ENCODE measurements at places on chromosomes 4 and X. TPM values are rescaled to one million over a fixed set of nuclear protein-coding genes. Genes with fewer than 3 reads are reported as not detected.
A peak's percentile ranks its signal among the peaks of the same experiment; 100 is the strongest.

The LPAR4 gene
- 0.19 TPM for total RNA-seq

The CCDC149 gene
- 10.5 TPM for total RNA-seq

The TBCK gene
- 27.1 TPM for total RNA-seq

The SORBS2 gene
- total RNA-seq: 987 TPM

- H3K27me3 ChIP-seq: no peaks in the 10 kb centered on the region
- H3K36me3 ChIP-seq: no peaks in the 10 kb centered on the region
- no peak overlapping the region for H3K27ac ChIP-seq
- no peaks in the 10 kb centered on the region for H3K4me1 ChIP-seq
Observed at GRCh38 chr4:99665983-99666382, 8.4 kb upstream of the C4orf54 start.

DNA sequence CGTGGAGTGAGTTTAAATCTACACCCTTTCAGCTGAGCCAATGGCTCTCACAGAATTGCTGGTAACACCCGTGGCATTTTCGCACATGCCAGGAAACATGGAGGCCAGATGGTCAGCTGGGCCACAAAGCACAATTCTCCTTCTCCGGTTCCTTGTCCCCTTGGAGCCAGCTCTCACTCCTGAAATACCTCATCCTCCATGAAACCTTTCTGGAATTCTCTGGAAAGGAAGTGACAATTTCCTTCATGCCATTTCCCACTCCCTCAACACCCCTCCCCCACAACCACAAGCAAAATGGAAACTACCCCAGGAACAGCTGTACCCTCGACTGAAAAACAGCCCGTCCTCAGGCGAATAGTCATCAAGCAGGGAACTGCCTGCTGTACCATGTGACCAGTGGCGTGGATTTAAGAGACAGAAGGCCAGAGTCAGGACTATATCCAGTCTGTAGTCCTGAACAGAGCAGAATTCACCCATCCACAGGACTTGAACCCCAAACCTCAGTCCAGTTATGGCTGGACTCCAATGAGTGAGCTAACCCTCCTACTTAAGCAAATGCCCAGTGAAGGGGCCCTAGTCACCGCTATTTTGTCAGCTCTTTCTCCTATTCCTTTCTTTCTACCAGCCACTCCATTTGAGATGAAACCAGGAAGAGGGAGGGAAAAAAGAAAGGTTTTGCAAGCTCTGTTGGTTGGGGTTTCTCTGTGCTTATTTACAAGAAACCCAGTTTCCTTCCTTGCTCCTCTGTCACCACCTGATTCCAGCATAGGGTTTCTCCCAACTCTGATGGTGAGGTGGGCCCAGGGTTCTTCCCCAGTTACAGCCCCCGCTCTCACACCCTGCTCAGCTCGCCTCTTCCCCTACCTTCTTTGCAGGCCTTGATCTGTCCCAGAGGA is 24.5 kb downstream of the ELF4 start:
- H3K27ac ChIP-seq: peak overlapping the region; percentile 39
- no peak overlapping the region for H3K4me3 ChIP-seq
- no peak for DNase-seq
- H3K36me3 ChIP-seq: no peaks in the 10 kb centered on the region
- H3K27me3 ChIP-seq: no peaks in the 10 kb centered on the region

GRCh38 chr4:176781739-176782100 is 11.0 kb downstream of the VEGFC start:
- peak overlapping the region; percentile 47 for H3K27ac ChIP-seq
- DNase-seq: no peak
- H3K27me3 ChIP-seq: no peaks in the 10 kb centered on the region
- no peaks in the 10 kb centered on the region for H3K36me3 ChIP-seq

GRCh38 chrX:53281321-53281822 is at the start of gene IQSEC2:
Gene IQSEC2, minus strand, starts transcription at chrX:53281584.
- peak within 1 kb of the TSS; percentile 75 for H3K27ac ChIP-seq
- peak; percentile 87 for DNase-seq
- H3K4me1 ChIP-seq: peaks cover 27% of the 10 kb centered on the region
- no peaks in the 10 kb centered on the region for H3K36me3 ChIP-seq
